ENCODE measurements at places on chromosomes 12 and 14.

DNA sequence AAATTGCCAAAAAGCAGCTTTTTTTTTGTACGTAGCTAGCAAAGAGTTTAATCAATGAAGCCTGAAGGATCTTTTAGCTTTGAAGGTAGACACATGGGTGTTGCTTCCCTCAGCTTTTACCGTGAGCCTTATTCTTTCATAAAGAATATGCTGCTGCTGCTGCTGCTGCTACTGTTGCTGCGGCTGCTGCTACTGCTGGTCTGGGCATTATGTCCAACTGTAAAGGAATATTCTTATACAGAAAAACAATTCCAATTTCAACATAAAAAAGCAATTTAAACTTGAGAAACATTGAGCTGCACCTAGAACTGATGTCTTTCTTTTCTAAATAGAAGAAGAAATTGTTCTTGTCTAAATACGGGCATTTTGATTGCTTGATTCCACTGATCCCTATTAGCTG lies 38.9 kb upstream of the PPP1R12A start:
- peak; percentile 4 for DNase-seq

DNA sequence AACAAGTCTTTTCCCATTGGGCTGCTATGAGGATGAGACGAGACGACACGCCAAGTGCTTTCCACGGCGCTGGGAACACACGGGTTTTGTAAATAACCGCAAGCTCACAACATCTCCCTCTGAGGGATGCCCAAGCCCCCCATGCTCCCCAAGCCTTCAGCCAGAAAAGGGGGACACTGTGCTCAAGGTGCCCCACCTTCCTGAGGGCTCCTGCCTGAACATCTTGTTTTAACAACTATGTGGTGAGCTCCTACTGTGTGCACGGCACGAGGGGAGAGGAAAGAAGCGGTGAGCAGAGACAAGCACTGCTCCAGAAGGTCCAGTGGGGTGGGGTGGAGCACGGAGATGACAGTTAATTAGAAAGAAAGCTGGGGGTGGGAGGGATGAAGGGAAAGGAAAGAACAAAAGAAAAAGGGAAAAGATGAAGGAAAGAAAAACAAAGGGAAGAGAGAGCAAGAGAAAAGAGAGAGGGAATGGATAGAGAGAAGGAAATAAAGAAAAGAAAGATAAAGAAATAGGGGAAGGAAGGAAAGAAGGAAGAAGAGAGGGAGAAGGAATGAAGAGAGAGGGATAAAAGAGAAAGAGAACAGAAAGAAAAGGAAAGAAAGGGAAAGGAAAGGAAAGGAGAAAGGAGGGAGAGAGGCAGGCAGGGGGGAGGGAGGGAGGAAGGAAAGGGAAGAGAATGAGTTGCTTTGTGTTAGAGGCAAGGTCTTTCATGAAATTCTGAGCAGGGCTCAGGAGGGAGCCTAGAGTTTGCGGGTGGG lies 56.8 kb downstream of the SLC15A4 start:
- DNase-seq: no peak

- no peak for DNase-seq
Measured at GRCh38 chr12:24177889-24178288, 228.4 kb upstream of the SOX5 start.

DNA sequence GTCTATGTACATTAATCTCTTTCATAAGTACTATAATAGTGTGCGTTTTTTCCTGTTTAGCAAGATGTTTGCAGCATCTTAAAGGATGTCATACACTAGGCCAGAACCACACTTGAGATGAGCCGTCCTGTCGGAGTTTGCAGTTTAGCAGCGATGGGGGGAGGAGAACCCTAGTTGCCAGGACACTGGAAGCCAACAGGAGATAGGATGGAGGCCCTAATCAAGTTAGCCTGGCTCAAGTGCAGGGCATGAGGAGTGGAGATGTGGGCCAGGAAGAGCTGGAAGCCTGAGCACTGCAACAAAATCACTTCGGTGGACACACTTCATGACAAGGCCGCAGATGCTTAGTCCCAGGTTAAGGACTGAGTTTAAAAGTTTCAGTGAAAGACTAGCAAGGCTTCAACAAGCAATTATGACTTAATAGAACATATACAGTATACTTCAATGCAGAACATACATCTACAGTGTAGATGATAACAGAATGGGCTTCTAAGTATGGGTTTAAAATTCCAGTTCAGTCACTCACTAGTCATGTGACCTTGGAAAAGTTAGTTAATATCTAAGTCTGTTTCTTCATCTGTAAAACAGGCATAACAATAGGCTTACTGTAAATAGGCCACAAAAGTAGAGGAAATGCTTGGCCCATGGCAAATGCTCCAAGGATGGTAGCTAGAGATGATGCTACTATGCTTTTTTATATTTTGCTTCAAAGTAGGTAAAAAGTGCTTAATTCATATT lies 77.1 kb downstream of the PTPN21 start:
- DNase-seq: no peak

- no peak for DNase-seq
Measured at GRCh38 chr14:80427101-80427500, 215.8 kb upstream of the DIO2 start.

DNA sequence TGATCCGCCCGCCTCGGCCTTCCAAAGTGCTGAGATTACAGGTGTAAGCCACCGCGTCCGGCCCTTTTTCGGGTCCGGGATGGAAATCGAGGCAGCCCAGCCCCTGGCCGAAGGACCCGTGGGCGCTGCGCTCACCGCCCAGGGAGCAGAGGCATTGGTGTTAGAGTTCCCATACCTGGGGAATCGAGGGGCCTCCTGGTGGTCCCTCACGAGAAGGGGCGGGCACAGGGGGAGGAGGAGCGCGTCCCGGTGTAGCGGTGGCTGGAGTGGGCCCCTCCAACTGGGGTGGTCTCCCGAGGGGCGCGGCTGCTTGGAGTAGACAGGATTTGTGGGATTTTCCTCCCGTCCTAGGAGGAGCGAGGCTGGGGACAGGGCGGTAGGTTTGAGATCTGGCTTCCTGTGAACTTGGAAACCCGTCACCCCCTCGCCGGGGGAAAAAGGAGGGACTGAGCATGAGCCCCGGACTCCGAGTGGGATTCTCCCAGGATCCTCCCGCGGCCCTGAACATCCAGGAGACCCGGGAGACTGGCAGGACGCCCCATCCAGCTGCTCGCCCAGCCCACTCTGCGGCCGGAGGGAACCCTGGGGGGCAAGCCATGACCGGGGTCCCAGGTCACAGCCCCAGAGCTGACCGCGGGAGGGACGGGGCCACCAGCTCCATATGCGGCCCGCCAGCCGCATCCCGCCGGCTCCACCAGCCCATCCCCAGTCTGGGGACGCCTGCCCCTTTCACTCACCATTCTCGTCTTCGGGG lies 70.9 kb downstream of the ASCL4 start:
- no peak for DNase-seq

- DNase-seq: no peak
Measured at GRCh38 chr12:116153113-116153512, 124.4 kb downstream of the MED13L start.

DNA sequence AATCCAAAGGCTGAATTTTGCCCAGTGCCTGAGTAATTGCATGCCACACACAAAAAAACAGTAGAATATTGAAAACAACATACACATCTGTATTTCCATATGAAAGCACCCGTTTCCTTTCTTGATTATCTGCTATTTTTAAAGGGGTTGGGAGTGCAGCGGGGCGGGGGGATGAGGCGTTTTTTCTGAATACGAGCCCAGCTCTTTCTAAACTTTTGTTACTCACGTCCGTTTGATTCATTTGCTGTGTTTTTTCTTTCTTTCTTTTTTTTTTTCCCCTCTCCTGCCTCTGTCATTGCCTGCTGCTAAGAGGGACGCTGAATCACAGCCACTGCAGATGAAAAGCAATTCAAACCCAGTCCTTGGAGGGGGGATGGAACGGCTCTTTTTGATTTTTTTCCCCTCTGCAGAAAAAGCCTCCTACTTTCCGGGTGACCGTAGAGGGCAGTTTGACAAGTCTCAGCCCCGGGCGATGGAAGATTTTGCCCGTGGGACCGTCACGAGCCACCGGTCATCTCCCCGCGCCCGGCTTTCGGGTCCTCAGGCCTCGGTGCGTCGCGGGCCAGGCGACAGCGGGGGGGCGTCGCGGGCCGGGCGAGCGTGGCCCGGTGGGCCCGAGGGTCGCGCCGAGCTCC lies 572 bp upstream of the RASSF8 start:
- peak; percentile 65 for DNase-seq

- DNase-seq: no peak
Measured at GRCh38 chr14:73723797-73724661, 9.8 kb upstream of the PNMA1 start.

DNA sequence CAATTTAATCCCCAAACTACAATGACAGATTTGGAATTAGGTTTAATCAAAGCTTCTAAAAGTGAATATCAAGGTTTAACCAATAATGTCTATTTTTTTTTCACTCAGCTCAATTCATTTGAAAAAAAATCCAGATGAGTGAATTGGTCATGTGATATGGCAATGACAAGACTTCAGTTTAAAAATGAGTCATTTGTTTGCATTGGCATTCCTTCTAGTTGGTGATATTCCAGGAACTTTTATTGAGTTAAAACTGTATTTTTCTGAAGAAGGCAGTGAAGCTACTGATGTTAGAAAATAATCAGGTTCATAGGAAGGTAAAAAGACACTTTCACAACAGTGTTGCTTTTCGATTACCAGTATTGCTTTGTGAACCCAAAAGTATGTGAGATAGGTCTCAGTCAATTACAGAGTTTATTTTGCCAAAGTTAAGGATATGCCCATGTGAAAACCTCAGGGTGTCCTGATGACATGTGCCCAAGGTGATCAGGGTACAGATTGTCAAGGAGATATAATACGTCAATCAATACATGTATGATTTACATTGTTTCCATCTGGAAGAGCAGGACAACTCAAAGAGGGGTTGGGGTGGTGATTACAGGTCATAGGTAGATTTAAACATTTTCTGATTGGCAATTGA lies 1214.9 kb downstream of the GALC start:
- no peak for DNase-seq

DNA sequence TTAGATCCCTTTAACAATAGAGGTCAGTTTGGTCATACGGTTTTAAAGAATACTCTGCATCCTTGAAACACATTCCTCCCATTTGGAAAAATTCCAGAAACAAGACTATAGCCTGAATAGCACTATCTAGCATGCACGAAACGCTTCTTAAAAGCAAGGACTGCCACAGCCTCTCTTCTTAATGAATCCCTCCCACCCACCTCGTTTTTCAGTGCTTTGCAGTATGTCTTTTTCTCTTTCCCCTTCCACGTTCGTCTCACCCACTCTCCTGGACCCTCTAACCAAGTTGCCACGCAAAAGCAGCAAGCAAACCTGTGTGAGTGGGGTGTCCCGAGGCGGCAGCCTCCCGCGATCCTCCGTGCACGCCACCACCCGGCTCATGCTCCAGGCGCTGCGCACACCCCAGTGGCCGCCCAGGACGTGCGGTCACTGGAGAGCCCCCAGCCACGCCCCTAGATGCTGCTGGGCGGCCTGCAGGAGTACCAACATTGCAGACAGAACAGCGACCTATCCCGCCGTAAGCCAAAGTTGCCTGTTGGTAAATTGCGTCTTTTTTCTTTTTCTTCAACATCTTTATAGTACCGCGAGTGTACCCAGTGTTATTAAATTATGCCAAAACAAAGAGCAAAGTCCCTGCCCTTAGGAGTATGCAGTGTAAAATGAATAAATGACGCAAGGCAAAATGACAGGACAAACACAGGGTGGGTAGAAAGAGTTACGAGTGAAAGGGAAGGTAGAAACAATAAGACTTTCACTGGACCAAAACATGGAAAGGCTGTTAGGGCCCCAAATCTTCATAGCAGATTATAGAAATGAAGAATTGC lies at the start of gene SLC38A4:
Gene SLC38A4, minus strand, starts transcription at position 407 of the 824 bp plus-strand sequence. CDS start 32,926 bp downstream, outside the sequence.
- no peak for DNase-seq

GRCh38 chr14:32027255-32027939 lies 49.7 kb upstream of the ARHGAP5 start:
- no peak for DNase-seq

- DNase-seq: no peak
Measured at GRCh38 chr14:55298500-55298822, 27.2 kb downstream of the FBXO34 start.

DNA sequence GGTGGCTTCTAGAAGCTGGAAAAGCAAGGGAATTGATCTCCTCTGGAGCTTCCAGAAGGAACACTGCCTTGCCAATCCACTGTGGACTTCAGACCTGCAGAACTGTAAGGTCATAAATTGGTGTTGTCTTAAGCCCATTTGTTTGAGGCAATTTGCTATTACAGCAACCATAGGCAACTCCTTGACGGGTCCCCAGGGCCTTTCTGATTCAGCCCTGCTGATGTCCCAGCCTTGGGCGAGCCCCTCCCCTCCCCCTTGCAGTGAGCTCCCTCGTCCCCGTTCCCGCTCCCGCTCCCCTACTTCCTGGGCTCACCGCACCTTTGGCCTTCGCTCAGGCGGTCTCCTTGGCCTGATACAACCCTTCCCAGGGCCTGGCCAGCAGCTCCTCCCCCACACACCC lies 18.9 kb upstream of the DIO3 start:
- DNase-seq: no peak

GRCh38 chr12:23585156-23585781 lies 364.2 kb downstream of the SOX5 start:
- no peak for DNase-seq

DNA sequence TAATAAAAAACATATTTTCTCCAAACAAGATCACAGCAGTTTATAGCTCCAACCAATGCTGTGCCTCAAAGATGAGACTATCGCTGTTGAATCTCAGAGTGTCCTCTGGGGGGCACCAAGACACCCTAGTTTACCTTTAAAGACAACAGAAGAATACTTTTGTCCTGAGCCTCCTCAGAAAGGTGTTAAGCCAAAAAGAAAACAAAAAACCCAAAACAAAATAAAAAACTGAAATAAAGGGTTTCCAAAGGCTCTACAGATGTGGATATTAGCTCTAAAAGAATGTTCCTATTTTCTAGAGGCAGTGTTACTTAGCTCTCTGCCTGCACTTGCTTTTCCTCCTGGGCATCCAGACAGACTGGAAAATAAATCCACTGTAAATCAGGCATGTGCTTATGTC lies 86.9 kb upstream of the TTC7B start:
- peak; percentile 87 for DNase-seq

- peak; percentile 90 for DNase-seq
Measured at GRCh38 chr12:77010691-77011548, 54.4 kb downstream of the E2F7 start.

DNA sequence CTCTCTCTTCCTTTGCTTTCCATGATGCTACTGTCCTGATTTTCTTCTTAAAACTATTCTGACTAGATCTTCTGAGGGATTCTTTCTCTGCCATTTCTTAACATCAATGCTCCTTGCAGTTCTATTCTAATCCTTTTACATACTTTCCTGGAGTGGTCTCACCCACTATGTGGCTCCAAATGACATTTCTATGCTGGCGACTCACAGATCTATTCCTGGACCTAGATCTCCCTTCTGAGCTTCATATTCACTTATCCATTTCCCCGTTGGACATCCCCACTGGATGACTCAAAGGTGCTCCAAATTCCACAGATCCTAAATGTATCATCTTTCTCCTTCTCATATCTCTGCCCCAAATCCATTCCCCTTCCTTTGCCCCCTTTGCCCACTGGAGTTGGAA lies 4.1 kb downstream of the TEP1 start:
- no peak for DNase-seq

DNA sequence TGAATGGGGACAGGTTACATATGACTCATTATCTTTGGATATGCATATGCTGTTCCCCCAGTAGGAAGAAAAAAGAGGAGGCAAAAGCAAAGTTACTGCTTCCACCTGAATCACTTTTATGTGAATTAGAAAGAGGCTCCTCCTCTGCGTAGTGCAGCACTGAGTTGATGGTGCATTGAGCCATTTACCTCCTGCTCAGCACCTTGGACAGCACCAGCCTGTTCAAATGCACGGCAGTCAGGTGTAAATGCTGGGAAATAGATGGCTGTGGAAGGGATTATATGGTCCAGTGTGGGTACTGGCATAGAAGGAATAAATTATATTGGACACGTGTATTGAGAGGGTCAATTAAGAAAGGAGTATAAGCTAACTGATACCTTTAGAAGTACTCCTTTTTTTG lies 541.9 kb upstream of the SEL1L start:
- no peak for DNase-seq

Data from G401 (cell line).